GM19239 (cell line): ENCODE measurements at places on chromosomes 7 and 10.

DNA sequence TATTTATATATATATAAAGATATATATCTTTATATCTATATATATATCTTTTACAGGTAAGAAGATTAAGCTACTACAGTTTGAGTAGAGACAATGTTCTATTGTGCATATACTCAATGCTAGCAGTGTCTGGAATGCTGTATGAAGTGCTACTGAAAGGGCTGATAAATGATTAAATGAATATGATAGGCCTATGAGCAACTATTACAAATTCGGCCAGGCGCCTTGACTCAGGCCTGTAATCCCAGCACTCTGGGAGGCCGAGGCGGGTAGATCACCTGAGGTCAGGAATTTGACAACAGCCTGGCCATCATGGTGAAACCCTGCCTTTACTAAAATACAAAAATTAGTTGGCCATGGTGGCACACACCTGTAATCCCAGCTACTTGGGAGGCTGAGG lies 297.1 kb downstream of the CACNA2D1 start:
- no peak for DNase-seq

DNA sequence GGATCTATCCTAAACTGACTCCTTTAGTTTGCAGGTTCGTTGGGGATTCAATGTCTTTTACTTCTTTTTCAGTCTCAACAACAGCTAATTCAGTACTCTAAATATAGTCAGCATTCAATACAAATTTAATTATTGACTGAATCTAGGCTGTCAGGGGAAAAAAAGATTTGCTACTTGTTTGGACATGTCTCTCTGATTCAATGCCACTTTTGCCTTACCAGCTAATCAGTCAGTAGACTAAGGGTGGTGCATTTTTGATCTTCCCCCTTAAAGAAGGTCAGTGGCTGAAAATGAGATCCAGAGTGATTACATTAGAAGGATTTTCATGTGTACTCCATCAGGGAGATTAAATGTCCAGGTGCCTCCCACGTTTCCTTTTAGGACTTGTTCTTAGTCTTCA lies 145.1 kb downstream of the C1GALT1 start:
- DNase-seq: no peak

DNA sequence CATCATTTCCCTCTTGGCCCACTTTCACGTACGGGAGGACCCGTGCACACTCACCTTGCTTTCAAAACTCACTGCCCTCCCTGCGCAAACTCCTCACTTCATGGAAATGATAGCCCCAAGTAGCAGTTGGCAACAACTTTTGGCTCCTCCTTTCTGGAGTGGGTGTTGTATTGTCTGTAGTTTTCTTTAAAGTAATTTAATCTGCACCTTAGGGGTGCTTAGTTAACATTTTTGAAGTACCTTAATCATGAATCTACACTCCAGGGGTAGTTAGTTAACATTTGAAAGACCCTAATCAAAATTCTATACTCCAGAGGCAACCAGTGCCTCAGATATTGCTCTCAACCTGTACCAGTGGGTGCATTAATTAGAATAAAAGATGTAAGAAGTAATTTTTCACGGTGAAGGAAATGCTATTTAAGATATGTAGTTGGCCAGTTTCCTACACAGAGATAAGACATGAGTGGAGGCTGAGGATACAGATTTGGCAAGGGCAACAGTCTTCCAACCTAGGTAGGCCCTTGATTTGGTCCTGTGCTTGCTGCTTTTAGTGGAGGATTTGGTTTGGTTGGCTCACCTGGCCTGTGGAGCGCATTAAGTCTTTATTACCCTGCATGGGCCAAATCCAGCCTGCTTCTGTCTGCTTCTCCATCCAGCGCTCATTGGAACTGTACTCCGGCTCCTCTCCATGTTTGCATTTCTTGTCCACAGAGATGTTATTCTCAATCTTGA lies 93.0 kb downstream of the EXOC4 start:
- no peak for DNase-seq

DNA sequence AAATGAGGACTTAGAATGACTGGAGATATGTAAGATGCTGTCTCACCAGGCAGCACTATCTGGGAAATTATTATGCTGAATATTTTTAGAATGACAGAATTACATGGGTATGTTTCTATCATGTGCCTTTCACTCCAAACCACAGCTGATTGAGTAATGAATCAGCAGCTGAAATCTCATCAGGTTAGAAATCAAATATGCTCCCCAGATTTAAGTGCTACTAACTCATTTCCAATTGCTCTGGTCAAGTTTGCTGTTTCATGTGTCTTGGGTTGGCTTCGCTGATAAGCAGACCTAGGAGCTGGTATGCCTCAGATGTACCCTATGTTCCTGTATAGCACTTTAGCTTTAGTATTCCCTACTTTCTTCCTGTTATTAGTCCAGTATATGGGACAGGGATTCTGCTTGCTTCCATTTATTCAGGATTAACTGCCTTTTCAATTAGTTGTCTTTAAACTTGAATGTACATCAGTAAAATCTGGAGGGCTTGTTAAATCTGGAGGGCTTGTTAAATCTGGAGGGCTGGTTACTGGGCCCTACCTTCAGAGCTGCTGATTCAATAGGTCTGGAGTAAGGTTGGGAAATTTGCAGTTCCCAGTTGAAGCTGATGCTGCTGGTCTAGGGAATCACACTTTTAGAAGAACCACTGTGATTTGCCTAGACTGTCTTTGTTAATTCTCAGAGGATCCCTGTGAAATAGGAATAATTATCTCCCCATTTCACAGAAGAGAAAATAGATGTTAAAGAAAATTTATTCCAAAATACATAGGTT lies 172.9 kb downstream of the DKK1 start:
- DNase-seq: no peak
